ENCODE measurements at places on chromosomes 5 and 9.

DNA sequence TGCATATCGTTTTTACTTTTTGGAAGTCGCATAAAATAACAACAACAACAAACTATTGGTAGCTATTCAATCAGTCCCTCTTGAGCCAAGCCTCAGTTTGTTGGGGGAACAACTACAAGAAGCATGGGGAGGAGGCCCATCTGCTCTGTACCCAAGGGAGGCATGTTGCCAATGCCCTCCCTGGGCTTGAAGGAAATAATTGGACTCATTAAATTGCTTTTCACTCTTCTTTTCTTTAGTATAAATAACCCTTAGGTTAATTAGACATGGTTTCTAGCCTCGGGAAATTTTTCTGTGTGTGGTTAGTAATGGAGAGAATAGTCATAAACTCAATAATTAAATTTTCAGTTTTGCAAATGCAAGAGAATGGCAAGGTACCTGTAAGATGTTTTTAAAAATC lies 500.7 kb downstream of the TLE4 start:
- DNase-seq = no peak

DNA sequence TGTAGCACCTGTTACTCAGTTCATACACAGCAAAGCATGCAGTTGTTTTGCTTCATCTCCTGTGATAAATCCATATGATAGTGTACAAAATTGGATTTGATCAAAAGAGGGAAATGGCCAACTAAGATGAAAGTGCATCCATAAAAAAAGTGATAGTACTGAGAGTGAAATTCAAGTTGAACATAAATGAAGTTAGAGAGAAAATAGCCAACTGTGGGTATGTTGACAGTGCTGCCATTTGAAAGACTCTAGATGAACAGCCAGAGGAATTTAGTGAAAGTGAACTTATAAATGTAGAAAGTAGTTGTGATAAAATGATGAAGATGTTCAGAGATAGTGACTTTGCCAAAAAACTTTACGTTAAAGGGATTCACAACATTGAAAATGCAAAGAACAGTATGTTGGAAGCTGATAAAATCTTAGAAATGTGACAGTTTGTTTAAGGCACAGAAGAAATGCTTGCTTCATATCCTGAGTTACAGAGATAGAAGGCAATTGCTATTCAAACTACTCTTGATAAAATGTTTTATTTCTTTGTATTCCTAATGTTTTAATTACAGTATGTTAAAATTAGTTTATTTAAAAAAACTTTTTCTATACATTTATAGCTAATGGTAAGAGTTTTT lies 119.7 kb downstream of the DMXL1 start:
- DNase-seq = no peak

DNA sequence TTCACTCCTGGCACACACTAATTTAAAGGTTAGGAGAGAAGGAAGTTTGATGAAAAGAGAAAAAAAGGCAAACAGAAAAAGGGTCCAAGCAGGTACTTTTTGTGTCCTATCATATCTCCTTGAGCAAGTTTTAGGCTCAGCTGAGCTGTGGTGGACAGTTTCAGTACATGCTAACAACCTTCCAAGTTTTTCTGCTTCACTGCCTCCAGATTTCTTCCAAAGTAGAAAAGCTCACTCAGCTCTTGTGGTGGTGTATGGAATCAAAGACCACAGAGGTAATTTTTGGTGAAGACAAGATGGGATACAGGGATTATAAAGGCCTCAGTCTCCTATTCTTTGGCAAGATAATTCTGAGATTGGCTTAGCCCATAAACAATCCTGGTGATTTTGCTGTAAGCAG lies 921.8 kb downstream of the NR2F1-AS1 start:
- DNase-seq = no peak

GRCh38 chr5:12335938-12336337 lies 431.7 kb upstream of the CTNND2 start:
- no peak for DNase-seq

- DNase-seq = no peak
Measured at GRCh38 chr5:171409164-171410136, 10.0 kb upstream of the FGF18 start.

- no peak for DNase-seq
Measured at GRCh38 chr9:18360005-18360404, 113.9 kb upstream of the ADAMTSL1 start.

DNA sequence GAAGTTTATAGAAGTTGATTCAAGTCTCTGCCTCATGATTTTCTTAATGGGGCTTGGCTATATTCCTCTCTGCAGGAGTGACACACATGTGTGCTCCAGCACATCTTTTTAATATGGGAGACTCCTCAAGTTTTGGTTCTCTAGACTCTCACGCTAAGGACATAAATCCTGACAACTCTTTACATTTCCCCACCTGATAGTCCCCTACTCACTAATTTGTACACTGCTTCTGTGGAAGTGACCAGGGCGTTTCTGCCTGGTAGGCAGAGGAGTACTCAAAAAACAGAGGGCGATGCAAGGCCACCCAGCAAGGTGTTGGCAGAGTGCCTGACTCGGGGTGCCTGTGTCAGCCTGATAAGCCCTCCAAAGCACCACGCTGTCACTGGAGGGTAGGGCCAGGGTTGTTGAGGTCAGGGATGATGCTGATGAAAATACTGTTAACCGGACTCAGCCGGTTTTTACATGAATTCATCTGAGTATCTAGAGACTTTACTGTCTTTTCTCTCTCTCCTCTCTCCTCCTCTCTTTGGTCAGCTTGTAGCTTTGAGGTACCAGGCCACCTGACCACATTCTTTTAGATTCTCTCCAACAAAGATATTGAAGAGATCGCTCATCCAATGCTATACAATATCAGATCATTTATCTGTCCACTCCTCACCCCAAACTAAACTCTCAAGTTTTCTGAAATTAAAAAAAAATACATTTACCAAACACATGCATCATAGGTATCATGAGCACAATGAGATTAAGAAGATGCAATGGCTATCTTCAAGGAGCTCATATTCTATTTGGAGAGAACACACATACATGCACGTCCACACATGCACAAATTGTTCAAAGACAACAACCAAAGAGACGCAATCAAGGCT lies 205.2 kb downstream of the PIK3R1 start:
- no peak for DNase-seq

- no peak for DNase-seq
Measured at GRCh38 chr5:36646100-36646499, 39.7 kb downstream of the SLC1A3 start.

GRCh38 chr5:1447671-1448361 lies 2.6 kb upstream of the SLC6A3 start:
- DNase-seq = no peak

DNA sequence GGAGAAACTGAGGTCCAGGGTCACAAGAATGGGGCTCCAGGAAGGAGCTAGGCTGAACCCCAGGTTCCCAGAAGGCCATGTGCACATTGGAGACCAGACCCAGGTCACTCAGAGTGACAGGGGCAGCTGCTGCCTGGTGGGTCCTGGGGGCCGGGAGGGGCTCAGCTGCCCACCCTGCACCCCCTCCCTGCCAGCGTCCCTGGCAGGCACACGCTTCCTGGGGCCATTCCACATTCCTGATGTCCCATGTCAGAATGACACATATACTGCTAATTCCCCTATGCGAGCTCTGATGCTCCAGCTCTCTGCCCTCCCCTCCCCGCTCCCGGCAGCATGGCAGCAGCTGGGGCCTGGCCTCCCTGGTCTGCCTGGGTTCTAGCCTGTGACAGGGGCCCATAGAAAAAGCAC lies 14.0 kb downstream of the FGFR4 start:
- no peak for DNase-seq

DNA sequence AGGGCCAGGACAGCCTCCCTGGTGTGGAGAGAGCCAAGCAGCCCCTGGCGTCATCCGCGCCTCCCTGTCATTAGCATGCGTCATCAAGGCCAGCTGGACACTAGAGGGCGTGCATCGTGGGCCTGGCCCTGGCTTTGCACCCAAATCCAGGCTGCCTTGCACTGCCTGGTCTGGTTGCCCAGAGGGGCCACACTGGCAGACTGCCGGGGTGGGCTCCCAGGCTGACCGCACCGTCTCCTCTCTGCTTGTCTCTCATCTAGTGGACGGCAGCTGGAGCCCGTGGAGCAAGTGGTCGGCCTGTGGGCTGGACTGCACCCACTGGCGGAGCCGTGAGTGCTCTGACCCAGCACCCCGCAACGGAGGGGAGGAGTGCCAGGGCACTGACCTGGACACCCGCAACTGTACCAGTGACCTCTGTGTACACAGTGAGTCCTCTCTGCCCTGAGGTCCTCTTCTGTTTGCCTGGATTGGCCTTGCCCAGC lies 29.0 kb downstream of the HK3 start:
- DNase-seq = peak; percentile 72

DNA sequence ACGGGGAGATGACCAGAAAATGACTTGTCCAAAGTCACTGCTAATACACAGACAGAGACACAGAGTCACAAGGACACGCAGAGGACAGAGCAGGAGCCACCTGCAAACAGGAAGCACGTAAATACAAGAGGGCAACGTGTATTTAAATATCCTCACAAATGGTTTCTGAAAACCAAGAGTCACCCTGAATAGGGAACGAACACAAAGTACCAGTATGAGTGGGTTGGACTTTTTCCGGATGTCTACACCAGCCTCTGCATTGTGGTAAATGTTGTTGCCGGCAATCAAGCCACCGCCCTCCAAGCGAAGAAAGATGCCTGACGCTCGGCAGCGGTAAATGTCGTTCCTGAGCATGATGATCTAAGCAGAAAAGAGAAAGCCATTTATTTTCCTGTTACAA lies 44.5 kb downstream of the FBXO10 start:
- DNase-seq = no peak

DNA sequence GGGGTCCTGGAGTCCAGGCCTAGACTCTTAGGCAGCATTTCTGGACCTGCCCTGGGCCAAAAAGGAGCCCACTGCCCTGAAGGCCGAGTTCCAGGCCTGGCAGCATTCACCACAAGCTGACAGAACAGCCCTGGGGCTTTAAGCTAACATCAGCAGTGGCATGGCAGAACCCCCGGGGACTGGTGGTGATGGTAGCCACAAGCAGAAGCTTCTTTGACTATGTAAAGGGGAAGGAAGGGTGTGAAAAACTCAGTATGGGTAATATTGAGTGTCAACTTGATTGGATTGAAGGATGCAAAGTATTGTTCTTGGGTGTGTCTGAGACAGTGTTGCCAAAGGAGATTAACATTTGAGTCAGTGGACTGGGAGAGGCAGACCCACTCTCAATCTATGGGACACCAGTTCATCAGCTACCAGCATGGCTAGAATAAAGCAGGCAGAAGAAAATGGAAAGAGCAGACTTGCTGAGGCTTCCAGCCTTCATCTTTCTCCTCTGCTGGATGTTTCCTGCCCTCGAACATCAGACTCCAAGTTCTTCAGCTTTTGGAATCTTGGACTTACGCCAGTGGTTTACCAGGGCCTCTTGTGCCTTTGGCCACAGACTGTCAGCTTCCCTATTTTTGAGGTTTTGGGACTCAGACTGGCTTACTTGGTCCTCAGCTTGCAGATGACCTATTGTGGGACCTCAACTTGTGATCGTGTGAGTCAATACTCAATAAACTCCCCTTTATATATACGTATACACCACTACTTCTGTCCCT lies 661.0 kb upstream of the C9orf72 start:
- DNase-seq = no peak

DNA sequence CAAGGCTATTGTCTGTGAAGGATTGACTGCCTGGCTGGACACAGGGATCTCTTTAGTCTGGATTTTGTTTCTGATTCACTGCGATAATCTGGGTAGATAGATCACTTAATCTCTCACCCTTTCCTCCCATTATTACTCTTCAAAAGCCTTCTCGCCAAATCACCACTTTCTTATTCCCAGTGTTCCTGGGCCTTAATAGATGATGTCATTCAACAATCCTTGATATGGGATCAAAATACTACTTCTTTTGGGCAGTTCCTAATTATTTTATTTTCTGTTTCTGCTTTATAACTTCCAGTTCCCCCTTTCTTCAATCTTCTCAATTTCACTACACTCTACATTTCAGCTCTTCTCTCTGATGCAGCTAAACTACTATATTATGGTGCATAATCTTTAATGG lies 6.8 kb upstream of the CRHBP start:
- DNase-seq = no peak

GRCh38 chr5:132019337-132019736 lies 7.9 kb upstream of the ACSL6 start:
- DNase-seq = no peak

DNA sequence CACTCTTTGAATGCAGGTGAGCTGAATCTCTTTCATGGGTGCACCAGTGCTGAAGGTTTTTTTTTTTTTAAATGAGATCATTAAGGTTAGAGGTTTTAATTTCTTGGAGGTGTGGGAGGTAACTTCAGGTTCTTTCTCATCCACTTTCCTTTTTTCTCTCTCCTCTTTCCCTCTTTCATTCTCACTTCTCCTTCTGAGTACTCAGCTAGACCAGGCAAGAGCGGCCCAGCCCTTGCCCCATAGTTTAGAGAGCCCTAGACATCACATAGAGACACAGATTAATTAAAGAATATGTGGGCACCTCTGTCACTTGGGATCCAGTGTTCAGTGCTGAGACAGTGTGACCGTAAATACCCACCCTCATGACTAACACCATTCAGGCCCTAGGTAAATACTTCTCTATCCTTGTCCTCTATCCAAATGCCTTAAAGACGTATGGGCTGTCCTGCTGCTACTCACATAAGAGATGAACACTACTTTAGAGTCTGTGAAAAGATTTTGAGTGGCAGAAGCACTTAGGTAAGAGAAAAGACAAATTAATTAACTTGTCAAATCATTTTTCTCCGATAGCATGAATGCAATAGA lies 174.1 kb downstream of the TLE4 start:
- DNase-seq = no peak

GRCh38 chr5:149824846-149825245 lies 94.7 kb downstream of the PPARGC1B start:
- no peak for DNase-seq

GRCh38 chr5:96614110-96614691 lies 48.0 kb upstream of the CAST start:
- DNase-seq = peak; percentile 53

DNA sequence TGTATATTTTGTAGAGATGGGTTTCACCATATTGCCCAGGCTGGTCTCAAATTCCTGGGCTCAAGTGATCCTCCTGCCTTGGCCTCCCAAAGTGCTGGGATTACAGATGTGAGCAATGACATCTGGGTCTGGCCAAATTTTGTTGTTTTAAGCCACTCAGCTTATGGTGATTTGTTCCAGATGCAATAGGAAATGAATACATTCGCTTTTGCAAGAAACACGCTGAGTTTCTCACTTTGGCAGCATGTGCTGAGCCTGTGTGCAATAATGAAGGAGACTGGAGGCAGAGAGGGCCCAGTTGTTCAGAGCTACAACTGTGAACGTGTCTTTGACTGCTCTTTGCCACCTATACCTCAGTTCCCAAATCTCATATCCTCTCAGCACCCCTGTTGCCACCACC lies 56.4 kb downstream of the KIF4B start:
- no peak for DNase-seq

- peak; percentile 39 for DNase-seq
Measured at GRCh38 chr5:157342822-157343402, 77.0 kb downstream of the CYFIP2 start.

All from nephron progenitor cell (in vitro differentiated cells).